ENCODE measurements at places on chromosomes 3 and 15.

- DNase-seq: peak; percentile 21
These were observed 3.0 kb upstream of the PPP1R2 start for GRCh38 chr3:195546130-195546560.

DNA sequence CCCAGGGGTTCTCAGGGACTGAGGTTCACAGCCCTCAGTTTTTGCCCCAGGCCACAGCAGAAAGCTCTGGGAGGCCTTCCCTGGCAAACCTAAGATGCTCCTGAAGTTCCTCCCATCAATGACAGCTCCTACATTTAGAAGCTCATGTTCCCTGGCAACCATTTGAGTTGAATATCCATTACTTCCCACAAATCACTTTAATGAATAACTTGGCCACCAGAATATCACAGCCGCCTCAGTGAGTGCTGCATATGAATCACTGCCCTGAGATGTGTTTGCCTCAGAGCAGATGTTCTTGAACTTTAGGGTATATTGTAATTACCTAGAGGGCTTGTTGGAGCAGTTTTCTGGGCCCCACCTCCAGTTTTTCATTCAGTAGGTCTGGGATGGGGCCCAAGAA, 27.4 kb downstream of the SLCO2A1 start:
- no peak for DNase-seq

- DNase-seq: no peak
These were observed 340.3 kb upstream of the TBL1XR1 start for GRCh38 chr3:177537612-177538011.

- no peak for DNase-seq
These were observed 46.1 kb upstream of the RASGRP1 start for GRCh38 chr15:38610748-38611147.

DNA sequence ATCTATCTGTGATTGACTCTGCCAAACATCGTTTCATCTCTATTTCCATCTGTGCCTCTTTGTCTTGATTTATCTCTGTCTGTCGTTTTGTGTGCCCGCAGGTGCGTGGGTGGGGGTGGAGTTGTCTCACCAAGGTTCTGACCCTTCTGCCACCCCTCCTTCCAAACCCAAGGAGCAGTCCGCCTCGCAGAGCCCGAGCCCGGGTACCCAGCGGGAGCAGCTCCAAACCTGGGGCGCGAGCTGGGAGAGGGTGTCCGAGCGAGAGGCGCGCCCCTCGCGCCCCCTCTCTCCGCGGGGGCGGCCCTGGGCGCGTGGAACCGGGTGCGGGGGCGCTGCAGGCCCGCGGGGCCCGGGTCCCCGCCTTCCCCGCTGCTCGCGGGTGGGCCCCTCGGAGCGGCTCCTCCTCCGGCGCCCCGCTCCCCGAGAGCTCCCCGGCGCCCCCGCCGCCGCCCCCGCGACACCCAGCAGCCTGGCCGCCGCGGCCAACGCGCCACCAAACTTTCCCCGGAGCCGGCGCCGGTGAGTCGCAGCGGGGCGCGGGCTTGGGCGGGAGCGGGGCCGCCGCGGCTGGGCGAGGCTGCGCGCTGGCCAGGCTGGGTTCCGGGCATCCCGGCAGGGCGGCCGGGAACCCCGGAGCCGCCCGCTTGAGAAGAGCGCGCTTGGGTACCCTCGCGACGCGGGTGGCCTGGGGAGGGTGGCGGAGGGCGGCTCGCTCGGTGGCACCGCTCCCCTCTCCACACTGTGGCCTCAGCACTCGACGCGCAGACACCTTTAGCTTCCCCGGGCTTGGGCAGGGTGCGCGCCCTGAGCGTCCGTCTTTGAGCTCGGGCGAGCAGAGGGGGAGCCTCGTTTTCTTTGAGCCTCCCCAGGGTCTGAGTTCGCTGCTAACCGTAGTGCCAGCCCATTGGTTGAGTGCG, at the start of gene HRH1:
Gene HRH1, plus strand, starts transcription at position 458 of the 917 bp plus-strand sequence. CDS start 104,545 bp downstream, outside the sequence.
- peak; percentile 31 for DNase-seq

GRCh38 chr15:89030311-89030710, 57.9 kb upstream of the ABHD2 start:
- DNase-seq: no peak

GRCh38 chr3:196531418-196531817, 16.3 kb upstream of the SMCO1 start:
- DNase-seq: no peak

DNA sequence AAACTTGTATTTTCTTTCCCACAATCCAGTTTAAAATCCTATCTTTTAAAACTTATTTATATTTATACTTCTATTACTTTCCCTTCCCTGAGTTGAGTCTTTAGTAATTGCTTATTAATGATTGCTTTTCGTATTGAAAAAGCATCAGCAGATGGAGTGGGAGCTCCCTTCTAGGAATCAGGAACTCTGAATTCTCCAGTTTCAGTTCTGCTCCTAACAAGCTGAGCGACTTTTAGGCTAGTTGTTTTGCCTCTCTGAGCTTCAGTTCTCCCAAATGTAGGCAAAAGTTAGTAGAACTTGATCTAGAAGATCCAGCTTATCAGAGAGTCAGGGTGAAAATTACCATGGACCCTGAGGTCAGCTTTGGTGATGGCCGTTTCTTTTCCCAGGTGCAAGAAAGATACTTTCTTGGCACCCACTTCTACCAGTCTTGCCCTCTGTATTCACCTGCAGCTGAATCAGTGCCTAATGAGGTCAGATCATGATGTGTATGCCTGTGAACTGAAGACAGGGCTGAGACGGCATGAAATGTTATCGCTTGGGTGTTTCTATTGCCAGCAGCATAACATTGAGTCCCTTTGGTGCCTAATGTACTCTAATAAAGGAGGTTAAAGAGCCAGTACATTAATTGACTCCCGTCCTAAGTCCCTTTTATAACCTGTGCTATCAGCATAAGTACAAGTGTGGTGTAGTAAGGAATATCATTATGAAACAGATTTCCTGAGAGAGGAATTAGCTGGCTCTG, 194.5 kb upstream of the TBC1D5 start:
- DNase-seq: no peak

- DNase-seq: no peak
These were observed 17.8 kb downstream of the HERC1 start for GRCh38 chr15:63815796-63816533.

- DNase-seq: no peak
These were observed 274.5 kb upstream of the C2CD4B start for GRCh38 chr15:62439543-62440016.

DNA sequence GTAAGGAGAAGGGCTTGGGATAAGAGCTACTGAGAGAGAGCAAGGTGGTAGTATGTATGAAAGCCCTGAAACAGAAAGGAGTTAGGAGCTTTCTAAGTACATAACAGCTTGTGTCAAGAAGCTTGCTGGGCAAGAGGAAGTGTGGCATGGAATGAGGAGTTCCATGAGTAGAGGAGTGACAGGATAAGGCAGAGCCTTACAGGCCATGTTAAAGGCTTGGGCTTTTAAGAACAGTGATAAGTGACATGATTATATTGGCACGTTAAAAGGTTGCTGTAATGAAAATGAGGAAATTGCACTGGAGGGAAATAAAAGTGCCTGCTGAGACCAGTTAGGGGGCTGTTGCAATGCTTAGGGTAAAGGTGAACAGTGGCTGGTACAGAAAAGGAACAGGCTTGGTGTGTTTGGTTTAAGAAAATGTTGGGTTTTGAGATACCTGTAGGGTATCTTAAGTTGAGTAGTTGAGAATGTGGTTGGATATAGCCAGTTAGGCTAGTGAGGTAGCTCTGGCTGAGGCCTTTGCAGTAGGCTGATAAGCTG, 49.0 kb downstream of the MEF2A start:
- no peak for DNase-seq

GRCh38 chr15:81151389-81151788, 17.3 kb downstream of the CFAP161 start:
- DNase-seq: no peak

- DNase-seq: no peak
These were observed 33.6 kb downstream of the GOLGA6L10 start for GRCh38 chr15:82315519-82316246.

- no peak for DNase-seq
These were observed 42.1 kb upstream of the ACVR2B start for GRCh38 chr3:38411591-38411990.
